ENCODE measurements at places on chromosomes 1 and 21.

- DNase-seq = no peak
Observed at GRCh38 chr1:90831910-90832309, 114.8 kb upstream of the BARHL2 start.

GRCh38 chr1:219990782-219991510 is 55.4 kb downstream of the EPRS1 start:
- no peak for DNase-seq

DNA sequence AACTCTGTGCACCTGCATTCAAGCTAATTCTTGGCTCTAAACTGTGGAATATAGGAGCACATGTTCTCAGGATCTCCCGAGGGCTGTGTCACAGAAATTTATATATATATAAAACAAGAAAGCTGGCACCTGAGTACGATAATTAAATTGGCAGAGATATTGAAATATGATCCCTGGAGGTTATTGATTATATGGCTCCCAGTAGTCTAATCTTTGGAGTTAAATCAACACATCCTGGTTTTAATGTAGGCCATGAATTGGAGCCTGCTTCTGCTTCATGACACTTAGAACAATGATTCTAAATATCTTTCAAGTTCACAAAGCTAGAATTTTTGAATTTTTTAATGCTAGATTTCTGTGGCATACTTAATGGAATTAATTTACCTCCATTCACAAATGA is 84.3 kb downstream of the CTH start:
- DNase-seq = no peak

DNA sequence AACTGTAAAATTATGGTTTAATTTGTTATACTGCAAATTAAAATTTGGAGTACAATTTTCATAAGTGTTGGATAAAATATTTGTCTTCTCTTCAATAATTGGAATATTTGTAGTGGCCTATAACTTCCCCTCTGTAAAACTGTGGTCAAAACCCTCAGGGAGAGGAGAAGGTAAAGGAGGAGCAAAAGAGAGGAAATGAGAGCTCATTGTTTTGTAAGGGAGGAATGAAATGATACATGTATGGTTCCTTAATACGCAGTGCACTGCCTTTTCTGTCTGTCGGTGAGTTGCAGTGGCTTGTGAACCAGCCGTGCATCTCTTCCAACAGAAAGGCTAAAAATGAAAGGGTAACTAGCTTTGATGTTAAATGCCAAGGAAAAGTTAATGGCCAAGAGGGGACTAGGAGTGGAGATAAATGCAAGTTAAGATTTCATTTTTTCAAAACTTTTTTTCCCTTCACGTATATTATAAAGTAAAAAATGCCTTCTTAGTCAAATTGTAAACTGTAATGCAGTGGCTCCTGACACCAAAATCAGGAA is 26.4 kb downstream of the LRRC8D start:
- no peak for DNase-seq

GRCh38 chr21:26389971-26390641 is 183.0 kb downstream of the CYYR1 start:
- no peak for DNase-seq

DNA sequence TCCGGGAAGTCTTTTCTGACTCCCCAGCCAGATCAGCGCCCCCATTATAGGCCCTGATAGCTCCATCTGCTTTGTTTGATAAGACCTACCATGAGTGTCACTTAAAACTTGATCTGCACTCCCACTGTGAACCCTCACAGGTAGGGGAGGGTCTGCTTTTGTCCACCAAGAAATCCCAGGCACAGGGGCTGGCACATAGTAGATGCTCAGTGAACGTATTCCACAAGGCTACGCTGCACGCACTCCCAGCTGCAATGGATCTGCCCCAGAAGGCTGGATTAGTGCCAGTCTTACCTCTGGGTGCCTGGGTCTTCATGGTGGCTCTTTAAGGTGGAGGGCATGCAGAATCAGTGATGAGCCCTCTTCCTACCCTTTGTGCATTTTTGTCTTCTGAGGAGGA is 447.1 kb downstream of the PTPRU start:
- DNase-seq = no peak

DNA sequence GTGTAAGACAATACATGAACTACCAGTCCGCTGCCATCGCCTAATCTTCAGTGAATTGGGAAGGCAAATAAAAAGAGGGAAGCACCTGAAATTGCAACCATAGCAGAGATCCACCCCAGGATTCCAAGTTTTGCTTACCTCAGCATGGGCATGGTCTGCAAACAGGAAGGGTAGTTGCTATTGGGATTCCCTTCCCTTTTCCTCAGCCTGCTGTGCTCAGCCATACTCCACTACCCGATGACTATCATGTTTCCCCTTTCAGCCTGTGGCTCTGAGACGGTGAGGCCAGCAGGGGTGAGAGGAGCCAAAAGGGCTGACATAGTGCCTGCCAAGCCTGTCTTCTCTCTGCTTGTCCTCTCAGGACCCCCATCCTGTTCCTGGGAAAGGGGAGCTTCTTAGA is 64.2 kb downstream of the GPR137B start:
- DNase-seq = no peak

GRCh38 chr1:67468066-67468718 is 38.0 kb upstream of the SERBP1 start:
- no peak for DNase-seq

GRCh38 chr1:42913426-42914091 is 45.1 kb downstream of the SLC2A1 start:
- peak; percentile 39 for DNase-seq

- DNase-seq = no peak
Observed at GRCh38 chr1:19032701-19033514, 76.4 kb upstream of the IFFO2 start.

GRCh38 chr1:1085171-1085841 is 11.2 kb upstream of the RNF223 start:
- no peak for DNase-seq

GRCh38 chr1:240515505-240515904 is 96.5 kb downstream of the GREM2 start:
- DNase-seq = no peak

- no peak for DNase-seq
Observed at GRCh38 chr1:28631713-28632112, 11.2 kb downstream of the TAF12 start.

DNA sequence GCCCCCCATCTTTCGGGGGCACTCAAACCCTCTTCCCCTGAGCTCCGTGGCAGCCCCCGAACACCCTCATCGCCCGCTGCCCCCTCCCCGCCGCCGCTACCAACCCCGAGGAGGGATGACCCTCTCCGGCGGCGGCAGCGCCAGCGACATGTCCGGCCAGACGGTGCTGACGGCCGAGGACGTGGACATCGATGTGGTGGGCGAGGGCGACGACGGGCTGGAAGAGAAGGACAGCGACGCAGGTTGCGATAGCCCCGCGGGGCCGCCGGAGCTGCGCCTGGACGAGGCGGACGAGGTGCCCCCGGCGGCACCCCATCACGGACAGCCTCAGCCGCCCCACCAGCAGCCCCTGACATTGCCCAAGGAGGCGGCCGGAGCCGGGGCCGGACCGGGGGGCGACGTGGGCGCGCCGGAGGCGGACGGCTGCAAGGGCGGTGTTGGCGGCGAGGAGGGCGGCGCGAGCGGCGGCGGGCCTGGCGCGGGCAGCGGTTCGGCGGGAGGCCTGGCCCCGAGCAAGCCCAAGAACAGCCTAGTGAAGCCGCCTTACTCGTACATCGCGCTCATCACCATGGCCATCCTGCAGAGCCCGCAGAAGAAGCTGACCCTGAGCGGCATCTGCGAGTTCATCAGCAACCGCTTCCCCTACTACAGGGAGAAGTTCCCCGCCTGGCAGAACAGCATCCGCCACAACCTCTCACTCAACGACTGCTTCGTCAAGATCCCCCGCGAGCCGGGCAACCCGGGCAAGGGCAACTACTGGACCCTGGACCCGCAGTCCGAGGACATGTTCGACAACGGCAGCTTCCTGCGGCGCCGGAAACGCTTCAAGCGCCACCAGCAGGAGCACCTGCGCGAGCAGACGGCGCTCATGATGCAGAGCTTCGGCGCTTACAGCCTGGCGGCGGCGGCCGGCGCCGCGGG is 837 bp downstream of the FOXD3 start:
- peak; percentile 30 for DNase-seq

DNA sequence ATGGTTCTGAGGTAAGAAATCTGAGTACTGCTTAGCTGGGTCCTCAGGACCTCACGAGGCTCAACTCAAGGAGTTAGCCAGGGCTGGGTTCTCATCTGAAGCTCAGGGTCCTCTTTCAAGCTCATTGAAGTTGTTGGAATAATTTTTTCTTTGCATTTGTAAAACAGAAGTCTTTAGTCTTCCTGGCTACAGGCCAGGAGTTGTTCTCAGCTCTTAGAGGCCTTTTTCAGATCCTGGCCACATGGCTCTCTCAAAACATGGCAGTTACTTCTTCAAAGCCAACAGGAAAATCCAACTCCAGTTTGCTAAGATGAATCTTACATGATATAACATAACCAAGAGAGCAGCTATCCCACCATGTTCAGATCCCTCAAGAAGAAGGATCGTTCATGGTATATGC is 92.3 kb upstream of the CHODL start:
- DNase-seq = no peak

DNA sequence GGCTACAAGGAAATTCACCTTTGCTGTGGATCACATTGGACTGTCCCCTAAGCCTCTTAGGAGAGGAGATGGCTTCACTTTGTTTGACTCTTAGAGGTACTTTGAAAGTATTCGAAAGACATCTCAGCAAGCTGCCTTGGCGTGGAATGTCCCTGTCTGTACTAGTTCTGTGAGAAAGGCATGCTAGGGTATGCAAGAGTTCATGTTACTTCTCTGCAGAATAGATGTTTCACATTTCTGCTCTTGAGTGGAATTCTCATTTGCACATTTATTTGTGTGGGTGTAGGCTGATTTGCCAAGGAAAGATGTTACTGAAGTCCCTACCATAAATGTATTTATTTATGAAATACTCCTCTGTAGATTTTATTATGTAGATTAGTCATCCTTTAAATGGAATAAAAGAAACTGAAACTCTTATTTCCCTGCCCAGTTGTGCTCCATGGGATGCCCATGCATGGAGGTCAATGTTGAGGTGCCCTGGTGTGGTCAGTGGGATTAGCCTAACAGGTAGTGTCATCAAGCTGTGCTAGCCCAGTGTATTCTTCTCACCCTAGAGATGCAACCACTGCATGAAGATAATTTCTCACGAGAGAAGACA is 13.8 kb downstream of the MIA3 start:
- no peak for DNase-seq

- DNase-seq = no peak
Observed at GRCh38 chr1:8969937-8970336, 24.3 kb downstream of the CA6 start.

DNA sequence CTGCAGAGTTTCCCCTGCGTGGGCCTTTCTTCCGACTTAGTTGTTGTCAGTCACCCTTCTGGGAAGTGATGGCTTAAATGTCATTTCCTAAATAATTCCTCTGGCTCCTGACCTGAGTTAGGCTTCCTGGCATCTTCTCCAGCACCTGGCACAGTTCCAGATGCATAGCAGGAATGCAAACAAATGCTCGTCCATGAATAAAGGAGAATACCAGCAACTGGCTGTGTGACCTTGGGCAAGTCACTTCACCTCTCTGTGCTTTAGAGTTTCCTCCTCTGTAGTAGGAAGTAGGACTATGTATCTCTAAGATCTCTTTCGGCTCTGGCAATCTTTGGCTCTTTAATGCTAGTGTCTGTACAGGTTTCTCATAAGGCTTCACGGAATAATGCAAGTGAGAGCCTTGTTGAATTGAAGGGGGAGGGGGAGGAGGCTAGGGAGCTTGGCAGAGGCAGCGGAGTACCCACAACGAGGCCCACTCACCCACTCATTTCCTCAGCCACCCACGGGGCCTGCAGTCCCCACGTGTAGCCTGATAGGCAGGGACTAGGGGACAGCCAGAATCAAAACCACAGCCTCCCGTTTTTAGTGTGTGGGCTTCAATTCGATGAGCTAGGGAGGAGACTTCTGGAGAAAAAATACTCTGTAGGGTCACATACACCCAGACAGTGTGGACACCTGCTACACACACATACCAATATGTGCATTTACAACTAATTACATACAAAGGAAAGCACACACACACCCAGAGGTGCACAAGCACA is 48.1 kb downstream of the TENT5C start:
- no peak for DNase-seq

GRCh38 chr21:44697811-44698734 is 1.1 kb downstream of the KRTAP10-12 start:
- no peak for DNase-seq

DNA sequence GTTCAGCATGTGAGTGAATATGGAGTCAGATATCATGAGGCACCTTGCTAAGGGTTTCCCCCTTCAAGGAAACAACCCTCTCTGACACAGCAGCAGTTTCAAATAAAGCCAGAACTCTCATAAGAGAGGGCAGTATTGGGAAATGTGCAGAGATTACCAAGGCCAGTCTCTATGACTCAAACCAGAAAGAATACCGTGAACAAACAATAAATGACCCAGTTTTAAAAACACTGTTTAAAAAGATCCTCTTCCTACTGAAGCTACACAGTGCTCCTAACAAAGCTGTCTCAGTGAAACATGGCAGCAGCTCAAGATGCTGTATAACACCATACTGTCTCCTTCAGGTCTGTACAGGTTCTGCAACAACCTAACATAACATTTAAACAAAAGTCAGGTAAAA is 102.6 kb downstream of the KIAA0319L start:
- no peak for DNase-seq
